ENCODE measurements at places on chromosomes 1 and 21. TPM values are rescaled to one million over a fixed set of nuclear protein-coding genes. Genes with fewer than 3 reads are reported as not detected.

DNA sequence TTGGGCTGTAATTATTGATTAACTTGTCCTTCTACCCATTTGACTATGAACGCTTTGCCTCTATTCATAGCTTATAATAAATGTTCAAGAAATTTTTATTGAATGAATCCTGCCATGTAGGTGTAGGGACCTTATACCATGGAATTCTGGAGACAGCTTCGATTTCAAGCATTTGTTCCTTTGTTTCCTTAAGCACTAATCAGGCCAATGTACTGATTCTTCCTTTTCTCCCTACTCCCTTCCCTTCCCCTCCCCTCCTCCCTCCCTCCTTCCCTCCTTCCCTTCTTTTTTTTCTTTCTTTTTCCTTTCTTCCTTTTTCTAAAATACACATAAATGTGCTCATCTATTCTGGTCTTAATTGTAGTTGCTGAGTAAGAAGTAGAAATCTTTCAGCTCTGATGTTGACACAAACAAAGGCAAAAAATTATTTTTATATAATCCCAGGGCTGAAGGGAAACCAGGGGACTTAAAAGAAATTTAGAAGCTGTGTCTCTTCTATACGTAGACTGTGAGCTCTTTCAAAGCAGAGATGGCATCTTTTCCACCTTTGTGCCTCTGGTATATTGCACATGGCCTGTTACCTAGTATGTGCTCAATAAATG is 24.9 kb upstream of the DNM3 start:
- no peak for DNase-seq

GRCh38 chr1:202624781-202625108 is 85.5 kb downstream of the SYT2 start:
- no peak for DNase-seq

GRCh38 chr21:38269576-38269936 is 12.8 kb downstream of the KCNJ15 start:
- DNase-seq = no peak

- no peak for DNase-seq
Measured at GRCh38 chr21:46021398-46021797, 39.8 kb downstream of the COL6A1 start.

TNFRSF1B gene
- 59.7 TPM for total RNA-seq

GRCh38 chr1:150895618-150896017 is 8.7 kb downstream of the CTXND2 start:
- no peak for DNase-seq

ATP1A2 gene
- total RNA-seq = 86.0 TPM

GRCh38 chr1:89854140-89854539 is 33.3 kb downstream of the LRRC8D start:
- DNase-seq = no peak

LCE6A gene
- not detected for total RNA-seq

GRCh38 chr1:55870106-55870505 is 654.9 kb upstream of the USP24 start:
- DNase-seq = no peak

PANK4 gene
- 32.0 TPM for total RNA-seq

DAB1 gene
- not detected for total RNA-seq

CATSPERE gene
- 0.14 TPM for total RNA-seq

- no peak for DNase-seq
Measured at GRCh38 chr1:54171016-54171415, 18.2 kb upstream of the CDCP2 start.

SPSB1 gene
- total RNA-seq = 171 TPM

DNA sequence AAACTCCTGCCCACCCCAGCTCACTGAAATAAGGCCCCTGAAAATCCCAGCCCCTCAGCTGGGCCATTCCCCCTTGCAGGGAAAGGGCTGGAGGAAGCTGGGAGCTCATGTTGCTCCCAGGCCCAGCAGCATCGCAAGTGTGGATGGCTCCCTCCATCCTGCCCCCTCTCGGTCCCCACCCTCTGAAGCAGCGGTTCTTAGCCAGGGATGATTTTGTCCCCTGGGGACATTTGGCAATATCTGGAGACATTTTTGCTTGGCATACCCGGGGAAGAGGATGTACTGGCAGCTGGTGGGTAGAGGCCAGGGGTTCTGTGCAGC is 56.8 kb downstream of the PSMG1 start:
- no peak for DNase-seq

GRCh38 chr1:101511202-101511891 is 274.5 kb downstream of the S1PR1 start:
- DNase-seq = no peak

UMODL1 gene
- not detected for total RNA-seq

AADACL3 gene
- not detected for total RNA-seq

GRCh38 chr1:76179219-76179698 is 104.7 kb downstream of the ST6GALNAC3 start:
- DNase-seq = no peak

DNA sequence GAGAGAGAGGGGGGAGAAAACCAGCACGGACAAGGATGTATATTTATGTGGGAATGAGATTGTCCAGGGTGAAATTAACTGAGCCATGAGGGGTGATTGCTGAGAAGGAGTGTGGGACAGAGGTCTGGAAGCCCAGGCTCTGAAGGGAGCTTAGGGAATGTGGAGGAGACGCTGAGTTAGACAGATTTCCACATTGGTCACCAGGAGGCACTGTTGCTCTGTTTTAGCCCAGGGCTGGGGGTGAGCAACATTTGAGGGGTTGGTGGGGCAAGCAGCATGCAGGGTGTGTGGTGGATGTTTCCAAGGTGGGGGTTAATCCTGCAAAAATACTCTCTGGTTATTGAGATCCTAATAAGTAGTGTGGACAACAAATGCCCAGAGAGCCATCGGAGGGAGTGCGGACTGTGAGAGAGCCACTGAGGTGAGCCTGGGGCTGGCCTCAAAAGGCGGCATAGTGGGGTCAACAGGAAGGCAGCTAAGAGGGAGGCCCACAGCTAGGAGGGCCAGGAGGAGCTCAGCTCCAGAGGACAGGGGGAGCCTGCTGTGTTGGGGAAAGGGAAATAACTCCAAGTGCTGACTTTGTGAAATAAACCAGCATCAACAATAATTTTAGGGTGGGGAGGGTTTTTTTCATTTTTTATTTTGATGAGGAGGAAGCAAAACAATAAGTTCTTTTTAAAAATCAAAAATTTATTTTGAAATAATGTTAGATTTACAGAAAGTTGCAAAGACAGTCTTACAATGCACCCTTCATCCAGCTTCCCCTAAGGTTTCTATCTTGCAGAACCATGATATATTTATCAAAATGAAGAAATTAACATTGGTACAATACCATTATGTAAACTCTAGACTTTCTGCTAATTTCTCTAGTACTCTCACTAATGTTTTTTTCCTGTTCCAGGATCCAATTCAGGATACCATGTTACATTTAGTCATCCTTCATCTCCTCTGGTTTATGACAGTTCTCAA is 82.8 kb upstream of the CD34 start:
- no peak for DNase-seq

- no peak for DNase-seq
Measured at GRCh38 chr1:153028766-153029165, 2.2 kb upstream of the SPRR1B start.

DNA sequence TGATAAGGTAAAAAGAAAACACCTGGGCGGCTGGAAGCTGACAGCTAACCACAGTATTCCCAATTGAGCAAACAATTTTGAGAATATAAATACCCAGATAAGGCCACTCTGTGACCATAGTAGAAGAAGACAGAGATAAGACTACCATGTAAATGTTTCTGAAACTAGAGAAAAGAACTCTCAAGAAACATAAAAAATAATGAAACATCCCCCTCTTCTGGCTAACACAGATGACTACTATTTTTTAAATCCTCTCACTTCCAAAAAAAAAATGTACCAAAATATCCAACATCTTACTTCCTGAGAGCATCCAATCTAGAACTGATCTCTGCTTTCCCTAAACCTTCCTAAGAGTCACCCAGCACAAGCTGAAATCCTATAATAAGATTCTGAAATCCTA is 125.9 kb downstream of the HFM1 start:
- DNase-seq = no peak

GRCh38 chr1:8382051-8382505 is 64.2 kb downstream of the SLC45A1 start:
- DNase-seq = no peak

DNA sequence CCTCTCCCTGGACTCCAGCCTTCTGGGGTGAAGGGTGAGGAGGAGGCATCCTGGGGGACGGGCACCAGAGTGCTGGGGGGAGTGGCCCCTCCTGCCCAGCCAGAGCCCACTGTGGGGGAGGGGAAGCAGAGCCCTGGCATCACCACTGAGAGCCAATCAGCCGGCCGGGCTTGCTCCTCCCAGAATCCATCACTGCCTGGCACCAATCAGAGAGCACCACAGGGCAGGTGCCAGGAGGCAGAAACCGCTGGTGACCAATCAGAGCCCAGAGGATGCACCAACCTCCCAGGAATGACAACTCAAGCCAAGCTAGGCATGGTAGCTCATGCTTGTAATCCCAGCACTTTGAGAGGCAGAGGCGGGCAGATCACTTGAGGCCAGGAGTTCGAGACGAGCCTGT is 27.9 kb downstream of the CASZ1 start:
- DNase-seq = no peak

FAM151A gene
- not detected for total RNA-seq

DNA sequence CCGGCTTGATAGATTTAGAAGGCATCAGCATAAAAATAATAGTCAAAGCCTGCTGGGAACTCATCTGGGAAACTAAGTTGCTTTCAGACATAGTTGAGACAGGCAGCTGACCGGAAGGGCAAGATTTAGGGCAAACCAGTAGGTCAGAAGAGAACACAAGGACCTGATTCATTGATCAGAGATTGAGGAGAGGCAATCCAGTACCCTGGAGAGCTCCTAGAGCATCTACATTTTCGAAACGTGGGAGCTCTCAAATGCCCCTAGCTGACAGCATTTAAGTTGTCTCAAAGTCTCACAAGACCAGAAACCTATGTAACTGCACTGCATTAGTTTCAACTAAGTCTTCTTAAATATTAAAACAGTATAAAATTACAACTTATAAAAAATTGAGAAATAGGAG is 22.9 kb upstream of the MTF2 start:
- no peak for DNase-seq

MYCL gene
- 0.42 TPM for total RNA-seq
